Activated T-helper 17 cell treated with anti-CD3 and anti-CD28 coated beads, Interleukin-2, amount 50 U/mL, for 72 hours (primary cell): ENCODE measurements at places on chromosomes 4 and X.

- ATAC-seq, result no peak
Observed at GRCh38 chr4:58166490-58166889, 1056.3 kb upstream of the IGFBP7 start.

DNA sequence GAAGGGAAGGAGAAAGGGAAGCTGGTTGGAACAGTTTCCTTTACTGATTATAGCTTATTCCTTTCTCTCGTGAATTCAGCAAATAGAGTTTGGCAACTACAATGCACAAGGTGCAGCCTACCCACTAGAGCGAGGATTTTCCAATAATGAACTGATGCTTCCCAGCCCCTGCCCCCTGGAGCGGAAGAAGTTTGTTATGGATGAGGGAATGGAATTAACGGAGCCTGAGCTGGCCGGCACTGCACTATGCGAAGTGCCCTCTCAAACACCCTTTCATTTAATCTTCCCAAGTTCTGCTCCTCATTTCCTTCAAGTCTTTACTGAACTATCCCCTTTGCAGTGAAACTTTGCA is 42.5 kb upstream of the CBR4 start:
- ATAC-seq, result no peak

DNA sequence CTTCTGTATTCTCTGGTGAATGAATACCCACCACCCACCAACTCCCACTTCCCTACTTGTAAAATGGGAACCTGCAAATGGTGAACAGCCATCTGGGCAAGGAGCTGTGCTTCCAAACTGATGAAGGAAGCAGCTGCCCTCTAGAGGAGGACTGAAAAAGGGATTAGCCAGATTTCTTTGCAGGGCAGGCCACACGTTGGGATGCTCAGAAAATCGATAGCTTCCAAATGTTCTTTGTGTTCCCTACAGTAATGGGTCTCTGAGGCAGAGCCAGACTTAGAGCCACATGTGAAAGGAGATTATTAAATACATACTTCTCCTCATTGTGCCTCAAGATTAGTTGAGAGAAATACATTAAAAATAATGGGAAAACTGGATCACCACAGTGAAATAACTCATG is 39.3 kb upstream of the LPAR4 start:
- ATAC-seq, result no peak

GRCh38 chr4:2393353-2394270 is 24.8 kb downstream of the ZFYVE28 start:
- ATAC-seq, result peak; percentile 24

DNA sequence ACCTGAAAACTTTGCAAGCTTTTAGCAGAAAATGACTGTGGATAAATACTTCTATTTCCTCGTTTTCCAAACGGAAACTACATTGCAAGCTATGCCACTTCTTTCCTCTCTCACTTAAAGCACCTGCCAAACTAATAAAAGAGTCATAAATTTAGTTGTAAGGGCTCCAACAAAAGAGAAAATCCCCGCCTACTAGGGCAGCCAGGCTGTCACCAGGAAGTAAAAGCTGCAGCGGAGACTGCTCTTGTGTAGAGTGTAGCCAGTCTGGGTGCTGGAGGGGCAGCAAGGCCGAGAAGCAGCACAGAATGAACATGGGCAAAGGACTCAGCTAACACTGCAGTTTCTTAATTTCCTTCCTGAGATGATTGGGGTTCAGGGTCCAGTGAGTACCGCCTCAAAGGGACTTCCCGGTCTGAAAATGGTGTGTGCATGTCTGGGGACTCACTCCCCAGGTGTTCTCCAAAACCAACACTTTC is 89.3 kb upstream of the MAML3 start:
- ATAC-seq, result peak; percentile 37

- no peak for ATAC-seq
Observed at GRCh38 chr4:100721077-100721476, 203.3 kb upstream of the EMCN start.

DNA sequence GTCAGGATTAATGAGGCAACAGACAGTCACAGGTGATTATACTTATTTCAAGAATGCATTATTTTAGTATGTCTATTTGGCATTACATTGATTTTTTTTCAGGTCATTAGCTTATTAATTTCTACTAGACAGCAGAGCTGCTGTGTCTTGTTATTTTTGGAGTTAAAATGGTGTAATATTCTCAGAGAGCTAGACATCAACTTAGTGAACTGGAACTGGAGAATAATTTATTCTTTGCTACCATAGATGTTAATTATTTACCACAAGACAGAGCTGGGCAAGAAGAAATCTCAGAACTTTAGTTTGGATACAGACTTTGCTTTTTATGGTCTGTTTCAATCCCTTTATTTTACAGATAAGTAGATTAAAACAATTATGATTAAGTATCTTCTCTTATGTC is 10.2 kb upstream of the HPGD start:
- ATAC-seq, result no peak

DNA sequence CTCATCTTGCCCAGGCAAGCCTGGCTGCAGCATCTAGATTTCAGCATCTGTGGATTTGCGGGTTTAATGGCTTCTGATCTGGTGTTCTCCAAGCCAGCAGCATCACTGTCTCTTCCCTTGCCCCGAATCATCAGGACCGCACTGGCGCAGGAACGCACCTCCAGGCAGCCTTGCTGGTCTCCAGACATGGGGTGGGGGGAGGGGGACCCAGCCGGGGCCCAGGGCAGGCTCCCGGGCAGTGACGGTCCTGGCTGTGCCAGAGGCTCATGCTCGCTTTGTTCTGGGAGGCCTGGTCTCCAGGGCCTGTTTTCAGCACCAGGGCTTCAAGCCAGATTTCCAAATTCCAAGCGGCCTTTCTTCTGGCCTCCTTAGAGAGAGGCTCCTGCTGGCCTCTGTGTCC is 4.9 kb downstream of the CFAP99 start:
- no peak for ATAC-seq

- no peak for ATAC-seq
Observed at GRCh38 chrX:75327607-75328006, 53.7 kb downstream of the UPRT start.

DNA sequence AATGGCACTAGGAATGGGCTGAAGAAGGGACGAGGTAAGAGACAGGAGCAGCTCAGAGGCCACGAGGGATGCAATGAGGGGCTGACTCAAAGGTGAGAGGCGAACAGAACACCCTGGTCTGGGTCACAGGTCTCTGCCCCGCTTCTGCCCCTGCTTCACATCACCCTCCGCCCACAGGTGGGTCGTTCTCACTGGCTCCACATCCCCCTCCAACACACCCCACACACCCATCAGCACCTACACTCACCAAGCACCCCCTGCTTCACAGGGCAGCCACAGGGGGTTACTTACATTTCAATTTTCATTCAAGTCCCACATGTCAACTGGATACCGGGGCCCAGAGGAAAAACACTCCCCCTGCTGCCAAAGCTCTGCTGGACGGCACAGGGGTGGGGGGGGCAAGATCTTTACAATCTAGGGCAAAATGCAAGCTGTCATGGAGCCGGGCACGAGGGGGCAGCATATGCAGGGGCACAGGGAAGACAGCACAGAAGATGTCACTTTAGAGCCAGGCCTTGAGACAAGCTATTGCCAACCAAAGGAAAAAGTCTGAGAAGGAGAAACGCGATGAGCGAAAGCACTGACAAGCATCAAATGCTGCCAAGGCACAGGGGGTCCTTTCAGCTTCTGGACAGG is 94.0 kb downstream of the AFAP1 start:
- no peak for ATAC-seq

- no peak for ATAC-seq
Observed at GRCh38 chrX:40167850-40168479, 70.2 kb upstream of the BCOR start.

DNA sequence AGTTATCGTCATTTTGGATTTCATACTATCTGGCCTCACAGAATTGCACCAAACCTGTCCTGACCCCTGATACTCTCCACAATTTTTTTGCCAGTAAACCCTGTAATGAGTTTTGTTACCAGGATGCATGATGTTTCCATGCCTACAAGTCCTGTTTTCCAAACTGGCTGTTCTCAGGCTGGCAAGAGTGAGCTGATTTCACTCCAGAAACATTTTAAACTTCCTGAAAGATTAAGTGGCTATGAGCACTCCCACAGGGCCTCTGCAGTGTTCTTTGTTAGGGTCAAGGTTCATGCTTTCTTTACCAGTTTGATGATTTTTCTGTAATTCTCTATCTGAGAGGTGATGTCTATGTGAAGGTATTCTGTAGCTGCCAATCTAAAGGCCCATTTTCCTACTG is 31.7 kb upstream of the PDLIM3 start:
- ATAC-seq, result no peak

DNA sequence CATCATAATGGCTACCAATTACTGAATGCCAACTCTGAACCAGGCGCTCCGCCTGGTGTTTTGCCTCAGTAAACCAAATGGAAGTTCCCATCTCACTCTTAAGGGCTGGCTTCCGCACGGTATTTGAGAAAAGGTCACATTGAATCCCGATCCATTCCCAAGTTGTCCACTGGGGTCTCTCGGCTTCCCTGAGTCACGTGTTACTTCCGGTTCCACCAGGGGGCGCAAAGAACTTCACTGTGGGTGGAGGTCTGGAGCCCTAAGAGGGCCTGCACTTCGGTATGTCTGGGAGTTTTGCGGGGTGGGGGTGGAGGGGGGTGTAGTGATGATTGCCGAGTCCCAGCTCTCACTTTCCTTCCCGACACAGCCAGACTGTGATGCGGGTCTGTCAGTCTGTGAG is 13.4 kb upstream of the NHS start:
- no peak for ATAC-seq

DNA sequence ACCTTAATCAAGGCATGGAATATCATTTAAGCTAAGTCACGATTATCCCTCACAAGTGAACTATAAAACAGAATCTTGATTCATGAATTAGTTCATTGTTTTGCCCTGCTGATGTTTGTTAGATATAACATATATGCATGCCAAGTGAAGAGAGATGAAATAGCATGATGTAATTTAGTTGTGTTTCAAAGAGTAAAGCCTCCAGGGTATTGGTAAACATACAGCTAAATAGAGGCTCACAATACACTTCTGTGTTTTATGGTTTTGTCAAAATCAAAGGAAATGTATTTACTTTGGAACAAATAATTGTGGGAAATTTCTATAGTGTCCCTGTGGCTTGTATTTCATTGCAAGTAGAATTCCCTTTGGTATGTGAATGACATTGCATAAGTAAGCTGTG is 69.0 kb upstream of the LEF1 start:
- ATAC-seq, result no peak

DNA sequence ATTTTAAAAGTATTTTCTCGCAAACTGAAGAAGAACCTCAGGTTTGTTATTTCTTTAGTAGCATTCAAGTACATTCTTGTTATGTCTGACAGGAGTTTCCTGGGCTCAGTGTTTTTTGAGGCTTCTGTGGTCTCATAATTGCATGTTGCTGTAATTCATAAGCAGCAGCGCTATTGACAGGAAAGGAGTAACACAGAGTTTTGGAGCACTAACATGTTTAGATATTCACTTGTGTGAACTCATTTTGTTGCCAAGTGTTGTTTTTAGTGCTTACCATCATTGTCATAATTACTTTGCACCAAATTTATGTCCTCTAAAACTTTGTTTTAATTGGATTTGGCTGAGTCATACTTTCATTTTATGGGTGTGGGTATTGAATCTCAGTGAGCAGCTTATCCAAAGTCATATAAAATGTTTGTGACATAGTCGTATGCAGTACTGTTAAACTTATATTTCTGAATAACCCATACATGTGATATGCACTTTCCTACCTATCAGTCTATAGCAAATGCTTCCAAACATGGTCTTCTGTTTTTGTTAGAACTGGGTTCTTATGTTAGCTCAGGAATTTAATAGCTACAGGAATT is 358.7 kb upstream of the CTSO start:
- no peak for ATAC-seq

DNA sequence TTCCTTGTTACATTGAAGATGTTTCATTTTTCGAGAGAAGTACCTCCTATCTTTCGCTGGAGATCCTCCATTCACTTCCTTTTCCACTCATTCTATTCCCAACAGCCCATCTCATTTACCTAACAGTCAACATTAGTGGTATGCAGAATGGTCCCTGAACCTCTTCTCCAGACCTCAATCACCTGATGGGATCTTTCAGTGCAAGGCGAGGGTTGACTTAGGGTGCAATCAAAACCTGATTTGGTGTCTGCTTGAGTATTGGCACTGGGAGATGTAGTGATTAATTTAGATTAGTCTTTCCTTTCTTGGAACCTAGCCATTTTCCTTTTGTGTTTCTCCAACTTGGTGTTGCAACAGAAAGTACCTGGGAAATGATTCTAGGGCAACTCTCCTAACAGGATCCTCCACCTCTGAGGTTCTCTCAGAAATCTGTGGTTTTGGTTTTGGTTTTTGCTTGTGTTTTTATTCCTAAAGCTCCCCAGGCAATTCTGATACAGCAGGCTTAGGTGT is 18.4 kb downstream of the DDX3X start:
- no peak for ATAC-seq

DNA sequence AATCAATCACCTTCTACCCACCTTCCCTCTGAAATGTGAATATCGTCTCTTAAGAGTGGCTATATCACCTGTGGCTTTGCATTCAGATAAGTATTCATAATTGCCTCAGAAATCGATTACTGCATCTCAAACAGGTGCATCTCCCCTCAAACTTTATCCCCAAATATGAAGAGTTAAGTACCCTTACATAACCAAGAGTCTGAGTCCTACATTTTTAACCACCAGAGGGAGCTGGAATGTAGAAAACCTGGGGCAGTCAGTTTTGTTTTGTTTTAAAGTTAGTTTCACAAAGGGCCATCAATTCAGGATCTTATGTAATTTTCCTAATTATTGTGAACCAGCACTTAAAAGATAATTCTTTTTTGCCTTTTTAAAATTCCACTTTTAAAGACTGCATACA is 5.7 kb downstream of the TCEANC start:
- no peak for ATAC-seq

GRCh38 chrX:74349387-74349786 is 45.4 kb downstream of the ZCCHC13 start:
- ATAC-seq, result no peak

DNA sequence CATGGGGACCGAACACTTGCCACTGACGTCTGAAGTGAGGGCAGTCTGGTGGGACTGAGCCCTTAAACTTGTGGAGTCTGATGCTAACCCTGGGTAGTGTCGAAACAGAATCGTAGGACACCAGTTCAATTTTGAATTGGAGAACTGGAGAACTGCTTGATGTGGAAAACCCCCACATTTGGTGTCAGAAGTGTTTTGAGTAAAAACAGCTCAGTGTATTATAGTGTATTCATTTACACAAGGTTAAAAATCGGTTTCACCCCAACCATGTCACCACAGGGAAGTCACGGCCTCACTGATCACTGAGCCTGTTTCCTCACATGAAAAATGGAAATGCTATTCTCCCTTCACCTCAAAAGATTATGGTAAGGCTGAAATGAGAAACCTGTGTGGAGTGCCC is 21.9 kb downstream of the PIN4 start:
- ATAC-seq, result peak; percentile 50

DNA sequence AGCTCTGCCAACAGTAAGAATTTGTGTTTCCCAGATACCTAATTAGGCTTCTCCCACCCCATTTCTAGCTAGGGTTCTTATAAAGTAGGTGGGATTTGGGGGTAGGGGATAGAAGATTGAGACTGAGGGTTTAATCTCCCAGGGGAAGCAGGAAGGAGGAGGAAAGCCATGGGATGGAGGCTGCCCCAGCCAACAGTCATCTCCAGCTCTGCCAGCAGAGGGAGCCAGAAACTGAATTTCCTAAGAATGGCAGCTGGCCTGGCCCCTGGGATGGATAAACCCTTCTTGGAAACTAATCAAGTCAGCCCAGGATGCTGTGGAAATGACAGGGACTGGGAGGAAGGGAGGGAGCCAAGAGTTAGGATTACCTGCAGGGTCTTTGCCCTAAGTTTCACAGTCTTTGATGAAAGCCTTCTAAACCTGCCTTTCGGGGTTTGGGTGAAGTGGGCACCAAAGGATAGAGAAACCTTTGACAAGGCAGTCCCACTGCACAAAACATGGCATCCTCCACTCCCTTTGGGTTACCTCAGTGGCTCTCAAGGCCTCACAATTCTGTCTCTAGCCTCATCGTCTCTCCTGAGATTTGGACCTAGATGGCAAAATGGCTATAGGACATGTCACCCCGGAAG is 6.7 kb upstream of the ERCC6L start:
- ATAC-seq, result peak; percentile 60
